ENCODE measurements at places on chromosomes 4 and X.

- no peak for DNase-seq
Observed at GRCh38 chr4:175784986-175785525, 27.0 kb downstream of the GPM6A start.

GRCh38 chr4:97531351-97531750 lies 611.9 kb downstream of the STPG2 start:
- DNase-seq = no peak

DNA sequence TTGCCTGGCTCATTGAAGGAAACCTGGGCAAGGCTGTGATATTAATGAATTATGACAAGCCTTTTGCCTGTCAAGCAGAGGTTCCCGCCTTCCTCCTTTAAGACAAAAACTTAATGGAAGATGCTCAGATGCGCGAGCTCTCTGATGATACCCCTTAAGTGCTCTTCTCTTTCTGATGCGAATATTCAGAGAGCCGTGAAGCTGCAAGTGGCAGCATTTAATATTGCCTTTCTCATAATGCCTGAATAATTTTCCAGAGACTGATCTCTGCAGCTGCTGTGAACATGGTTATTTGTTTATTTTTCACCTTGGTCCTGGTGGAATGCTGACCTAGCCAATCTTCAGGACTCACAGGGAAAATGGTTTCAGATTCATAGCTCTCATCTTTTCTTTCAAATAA lies 251.8 kb downstream of the TENM3 start:
- no peak for DNase-seq

DNA sequence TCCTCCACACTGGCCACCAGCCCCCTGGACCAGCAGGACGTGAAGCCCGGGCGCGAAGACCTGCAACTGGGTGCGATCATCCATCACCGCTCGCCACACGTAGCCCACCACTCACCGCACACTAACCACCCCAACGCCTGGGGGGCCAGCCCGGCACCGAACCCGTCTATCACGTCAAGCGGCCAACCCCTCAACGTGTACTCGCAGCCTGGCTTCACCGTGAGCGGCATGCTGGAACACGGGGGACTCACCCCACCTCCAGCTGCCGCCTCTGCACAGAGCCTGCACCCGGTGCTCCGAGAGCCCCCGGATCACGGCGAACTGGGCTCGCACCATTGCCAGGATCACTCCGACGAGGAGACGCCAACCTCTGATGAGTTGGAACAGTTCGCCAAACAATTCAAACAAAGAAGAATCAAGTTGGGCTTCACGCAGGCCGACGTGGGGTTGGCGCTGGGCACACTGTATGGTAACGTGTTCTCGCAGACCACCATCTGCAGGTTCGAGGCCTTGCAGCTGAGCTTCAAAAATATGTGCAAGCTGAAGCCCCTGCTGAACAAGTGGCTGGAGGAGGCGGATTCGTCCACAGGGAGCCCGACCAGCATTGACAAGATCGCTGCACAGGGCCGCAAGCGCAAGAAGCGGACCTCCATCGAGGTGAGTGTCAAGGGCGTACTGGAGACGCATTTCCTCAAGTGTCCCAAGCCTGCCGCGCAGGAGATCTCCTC lies 600 bp downstream of the POU3F4 start:
- no peak for DNase-seq

- DNase-seq = no peak
Observed at GRCh38 chr4:6362243-6362885, 92.7 kb downstream of the WFS1 start.

DNA sequence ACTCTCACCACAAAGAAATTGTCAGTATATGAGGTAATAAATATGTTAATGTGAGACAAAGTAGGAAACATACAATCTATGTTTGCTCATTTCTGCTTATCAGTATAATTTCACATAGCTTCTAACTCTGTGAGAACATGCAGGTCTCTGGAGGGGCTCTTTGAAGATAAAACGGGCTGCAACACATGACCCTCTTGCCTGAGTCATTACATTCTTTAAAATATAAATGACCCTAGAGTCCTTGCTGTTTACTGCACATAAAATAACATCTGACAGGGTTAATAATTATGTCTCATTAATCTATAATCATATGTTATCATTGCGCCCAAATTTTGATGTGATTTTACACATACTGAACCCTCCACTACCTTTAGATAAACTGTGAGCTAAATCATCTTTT lies 681.5 kb downstream of the ARAP2 start:
- DNase-seq = no peak

DNA sequence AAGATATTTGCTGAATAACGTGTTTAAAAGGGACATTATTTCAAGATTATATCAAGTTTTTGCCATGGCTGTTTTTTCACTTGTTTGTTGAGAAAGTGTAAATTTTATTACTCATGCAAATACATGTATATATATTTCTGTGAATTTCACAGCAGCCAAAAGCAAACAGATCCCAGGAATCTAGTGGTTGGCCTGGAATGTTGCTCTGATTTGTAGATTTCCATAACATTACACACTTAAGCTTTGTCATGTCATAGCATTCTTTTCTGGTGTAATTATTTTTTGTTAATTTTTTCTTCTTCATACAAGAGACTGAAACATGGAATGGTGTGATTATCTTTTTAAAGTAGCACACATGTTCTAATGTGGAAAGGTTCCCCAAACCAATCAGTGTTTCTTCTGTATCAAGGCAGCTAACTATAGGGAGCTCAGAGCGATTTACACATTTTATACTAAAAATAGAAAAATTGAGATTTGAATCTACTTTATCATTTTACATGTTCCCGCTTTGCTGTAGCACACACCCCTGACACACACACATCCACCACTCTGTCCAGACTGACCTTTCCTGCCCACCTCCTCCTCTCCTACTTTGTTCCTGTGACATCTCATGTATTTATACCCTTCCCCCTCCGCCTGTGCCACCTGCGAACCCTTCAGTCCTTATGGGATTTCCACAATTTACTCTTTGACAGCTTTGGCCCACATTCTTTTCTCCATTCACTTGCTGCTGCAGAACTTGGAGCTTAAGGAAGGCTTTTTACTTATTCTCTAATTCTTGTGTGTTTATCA lies 20.3 kb downstream of the RUFY3 start:
- DNase-seq = no peak

GRCh38 chrX:119984652-119985051 lies 41.1 kb upstream of the NKAP start:
- DNase-seq = no peak

DNA sequence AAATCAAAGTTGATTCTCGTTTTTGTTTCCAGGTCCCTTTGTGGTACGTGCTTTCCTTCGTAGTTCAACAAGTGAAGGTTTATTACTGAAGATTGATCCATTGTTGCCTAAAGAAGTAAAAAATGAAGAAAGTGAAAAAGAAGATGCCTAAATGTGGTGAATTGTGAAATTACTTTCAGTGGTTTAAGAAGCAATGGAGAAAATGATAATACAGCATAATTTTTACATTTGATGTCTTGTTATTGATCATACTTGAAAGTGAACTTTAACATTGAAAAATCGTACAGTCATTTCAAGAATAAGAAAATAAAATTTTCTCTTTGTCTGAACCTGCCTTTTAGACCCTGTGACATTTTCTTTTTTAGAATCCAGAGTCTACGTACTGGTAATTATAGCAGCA lies 89.8 kb downstream of the MRPL1 start:
- DNase-seq = no peak

DNA sequence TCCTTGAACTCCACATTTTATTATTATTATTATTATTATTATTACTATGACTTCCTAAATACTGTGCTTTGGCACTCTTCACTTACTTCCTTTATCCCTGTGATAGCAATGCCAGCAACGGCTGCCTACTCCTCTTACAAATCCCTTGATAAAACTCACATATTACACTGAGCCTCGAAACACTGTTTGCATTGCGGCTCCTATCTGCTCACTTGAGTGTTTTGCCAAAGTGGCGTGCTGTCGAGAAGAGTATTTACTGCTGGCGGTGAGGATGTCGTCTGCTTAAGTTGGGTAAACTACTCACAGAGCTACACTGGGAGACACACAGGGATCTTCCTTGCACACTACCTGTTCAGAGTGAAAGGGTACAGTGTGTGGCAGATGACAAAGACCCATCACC lies 143.4 kb upstream of the VCX3A start:
- no peak for DNase-seq

GRCh38 chrX:25083661-25084060 lies 67.9 kb upstream of the ARX start:
- no peak for DNase-seq

DNA sequence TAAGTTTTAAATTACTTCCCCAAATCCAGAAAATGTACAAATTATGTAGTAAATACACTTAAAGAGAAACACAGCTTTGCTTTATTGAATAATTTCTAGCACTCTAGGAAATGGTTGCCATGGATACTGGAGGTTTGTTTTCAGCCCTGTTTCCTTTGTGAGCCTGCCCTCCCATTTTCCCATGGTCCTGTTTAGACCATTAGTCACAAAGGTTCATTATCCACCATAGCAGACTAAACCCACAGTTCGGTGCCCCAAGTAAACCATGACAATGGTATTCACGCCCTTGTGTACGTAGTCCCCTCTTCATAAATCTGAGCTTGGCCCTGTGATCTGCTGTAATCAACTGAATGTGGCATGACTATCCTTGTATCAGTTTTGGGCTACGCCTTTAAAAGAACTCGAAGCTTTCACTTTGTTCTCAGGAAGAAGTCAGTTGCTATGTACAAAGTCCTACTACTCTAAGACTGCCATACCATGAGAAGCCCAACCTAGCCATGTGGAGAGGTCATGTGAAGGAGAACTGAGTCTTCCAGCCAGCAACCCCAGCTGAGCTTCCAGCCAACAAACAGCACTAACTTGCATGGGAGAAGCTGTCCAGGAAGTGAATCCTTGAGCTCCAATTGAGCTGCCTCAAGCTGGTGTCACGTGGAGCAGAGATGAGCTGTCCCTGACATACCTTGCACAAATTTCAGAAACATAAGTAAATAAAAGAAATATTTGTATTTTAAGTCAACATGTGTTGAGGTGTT lies 300.4 kb downstream of the LDB2 start:
- no peak for DNase-seq

DNA sequence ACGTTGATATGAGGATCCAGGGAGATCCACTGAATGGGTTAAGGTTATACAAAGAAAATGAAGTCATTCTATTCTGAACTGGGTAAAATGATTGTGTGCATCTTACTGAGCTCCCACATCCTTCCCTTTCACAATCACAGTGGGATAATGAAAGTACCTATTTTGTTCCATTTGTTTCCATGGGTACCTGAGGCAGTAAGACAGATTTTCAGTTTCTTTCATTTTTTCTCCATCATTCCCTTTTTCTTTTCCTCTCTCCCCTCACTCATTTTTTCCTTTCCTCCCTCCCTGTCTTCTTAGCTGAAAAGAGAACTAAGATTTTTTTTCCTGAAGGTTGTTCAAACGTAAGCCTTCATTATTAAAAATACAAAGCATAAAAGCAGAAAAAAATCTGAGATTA lies 4.6 kb downstream of the GRIA2 start:
- no peak for DNase-seq

DNA sequence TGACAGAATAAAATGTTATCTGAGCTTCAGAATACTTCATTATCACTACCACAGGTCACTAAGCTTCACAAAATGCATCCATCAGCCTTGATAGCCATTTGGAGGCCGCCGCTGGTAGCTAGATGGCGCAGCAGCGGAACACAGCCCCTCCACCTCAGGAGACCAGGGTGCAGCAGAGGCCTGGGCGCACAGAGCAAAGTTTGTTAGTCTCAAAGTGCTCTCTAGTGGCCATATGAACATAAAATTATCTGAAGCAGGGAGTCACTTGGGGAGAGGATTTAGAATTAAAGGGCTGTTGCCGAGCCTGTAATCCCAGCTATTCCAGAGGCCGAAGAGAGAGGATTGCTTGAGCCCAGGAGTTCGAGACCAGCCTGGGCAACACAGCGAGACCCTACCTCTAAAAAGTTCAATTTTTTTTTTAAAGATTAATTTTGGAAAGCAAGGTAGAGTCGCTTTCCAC lies 8.1 kb upstream of the DCTD start:
- peak; percentile 34 for DNase-seq

GRCh38 chrX:74325130-74326059 lies 21.4 kb downstream of the ZCCHC13 start:
- DNase-seq = no peak

GRCh38 chr4:123524958-123525628 lies 128.5 kb downstream of the SPRY1 start:
- DNase-seq = no peak

DNA sequence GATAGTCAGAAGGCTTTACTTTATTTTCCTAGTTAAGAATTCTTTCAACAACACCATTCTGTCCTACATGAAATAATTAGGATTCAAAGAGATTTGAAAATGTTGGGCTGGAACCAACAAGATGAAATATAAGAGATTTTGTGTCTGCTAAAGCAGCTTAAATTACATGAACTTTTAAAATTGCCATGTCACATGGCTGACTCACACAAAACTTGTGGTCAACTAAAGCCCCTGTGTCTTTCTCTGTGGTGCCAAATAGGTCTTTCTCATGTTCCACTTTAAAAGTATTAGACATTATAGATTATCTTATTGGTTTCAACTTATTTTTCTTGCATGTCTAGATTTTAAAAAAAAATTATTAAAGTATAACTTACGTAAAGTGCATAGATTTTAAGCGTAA lies 60.8 kb upstream of the FHL1 start:
- DNase-seq = no peak

- no peak for DNase-seq
Observed at GRCh38 chr4:87465739-87466366, 43.5 kb downstream of the NUDT9 start.

GRCh38 chr4:167622481-167623240 lies 388.4 kb upstream of the SPOCK3 start:
- DNase-seq = no peak

DNA sequence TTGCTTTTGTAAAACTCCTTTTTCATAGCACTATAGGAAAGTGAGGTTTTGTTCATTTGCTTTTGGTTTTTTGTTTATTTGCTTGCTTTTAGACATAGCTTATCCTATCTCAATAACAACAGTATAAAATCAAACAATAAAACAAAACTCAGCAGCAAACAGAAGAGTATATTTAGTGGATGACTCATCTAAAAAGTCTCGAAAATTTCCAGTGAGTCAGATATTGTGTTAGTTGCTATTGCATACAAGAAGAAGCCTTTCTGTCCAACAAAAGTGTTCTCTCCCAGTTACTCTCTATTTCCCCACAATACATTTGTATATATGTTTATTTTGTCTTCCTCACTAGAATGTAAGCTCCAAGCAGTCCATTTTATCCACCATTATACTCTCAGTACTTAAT lies 36.0 kb upstream of the NPNT start:
- no peak for DNase-seq

- no peak for DNase-seq
Observed at GRCh38 chrX:130086447-130087206, 23.7 kb downstream of the ELF4 start.

DNA sequence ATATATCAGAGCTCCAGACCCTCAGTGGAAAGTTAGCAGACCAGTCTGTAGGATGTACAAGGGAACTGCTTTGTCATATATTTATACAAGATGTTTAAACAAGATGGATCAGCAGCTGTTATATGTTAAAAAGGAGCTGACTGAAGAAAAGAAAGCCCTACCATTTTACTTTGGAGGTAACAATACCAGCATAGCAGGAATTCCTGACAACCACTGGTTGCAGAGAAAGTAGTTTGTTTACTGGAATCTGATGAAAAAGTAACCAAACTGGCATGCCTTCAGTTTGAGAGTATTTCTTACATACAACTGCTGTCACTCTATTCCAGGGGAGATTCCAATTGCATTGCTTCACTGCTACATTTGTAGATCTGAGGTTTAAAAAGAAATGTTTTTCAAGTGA lies 49.5 kb upstream of the GABRQ start:
- no peak for DNase-seq

GRCh38 chrX:132171881-132172280 lies 44.1 kb upstream of the FRMD7 start:
- no peak for DNase-seq

- no peak for DNase-seq
Observed at GRCh38 chr4:110970642-110971041, 347.8 kb upstream of the PITX2 start.
